ENCODE measurements at places on chromosomes 16 and 17.
A peak's percentile ranks its signal among the peaks of the same experiment; 100 is the strongest.

DNA sequence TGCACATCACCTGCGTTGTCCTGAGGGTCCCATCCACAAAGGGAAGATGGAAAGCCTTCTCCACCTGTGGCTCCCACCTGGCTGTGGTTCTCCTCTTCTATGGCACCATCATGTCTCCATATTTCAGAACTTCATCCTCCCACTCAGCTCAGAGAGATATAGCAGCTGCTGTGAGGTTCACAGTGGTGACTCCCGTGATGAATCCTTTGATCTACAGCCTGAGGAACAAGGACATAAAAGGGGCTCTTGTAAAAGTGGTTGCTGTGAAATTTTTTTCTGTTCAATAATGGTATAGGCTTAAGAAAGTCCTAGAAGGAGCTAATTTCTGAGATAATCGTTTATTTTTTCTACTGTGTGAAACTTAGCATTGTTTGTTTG is 18.7 kb downstream of the ZNF200 start:
- no peak for DNase-seq

- no peak for DNase-seq
These were observed at the start of gene RPUSD1 for GRCh38 chr16:787978-788398. TSS of gene RPUSD1 (minus strand) at chr16:788381. CDS start at chr16:787737, 644 bp downstream.

DNA sequence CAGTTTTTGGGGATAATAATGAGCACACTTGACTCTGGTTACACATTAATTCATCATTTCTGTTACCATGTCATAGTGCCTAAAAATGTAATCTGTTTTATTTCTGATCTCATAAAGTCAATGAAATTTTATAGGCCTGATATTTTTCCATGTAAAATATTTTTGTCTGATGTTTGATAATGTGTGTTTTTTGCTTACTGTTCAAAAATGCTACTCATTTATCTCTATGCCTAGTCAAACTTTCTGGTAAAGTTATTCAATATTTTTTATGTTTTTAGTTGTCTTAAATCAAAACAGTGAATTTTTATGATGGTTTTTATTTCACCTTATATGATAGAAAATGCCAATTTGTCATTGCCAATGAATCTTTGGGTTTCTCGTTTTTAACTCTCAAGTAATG is 147.0 kb downstream of the AHSP start:
- no peak for DNase-seq

DNA sequence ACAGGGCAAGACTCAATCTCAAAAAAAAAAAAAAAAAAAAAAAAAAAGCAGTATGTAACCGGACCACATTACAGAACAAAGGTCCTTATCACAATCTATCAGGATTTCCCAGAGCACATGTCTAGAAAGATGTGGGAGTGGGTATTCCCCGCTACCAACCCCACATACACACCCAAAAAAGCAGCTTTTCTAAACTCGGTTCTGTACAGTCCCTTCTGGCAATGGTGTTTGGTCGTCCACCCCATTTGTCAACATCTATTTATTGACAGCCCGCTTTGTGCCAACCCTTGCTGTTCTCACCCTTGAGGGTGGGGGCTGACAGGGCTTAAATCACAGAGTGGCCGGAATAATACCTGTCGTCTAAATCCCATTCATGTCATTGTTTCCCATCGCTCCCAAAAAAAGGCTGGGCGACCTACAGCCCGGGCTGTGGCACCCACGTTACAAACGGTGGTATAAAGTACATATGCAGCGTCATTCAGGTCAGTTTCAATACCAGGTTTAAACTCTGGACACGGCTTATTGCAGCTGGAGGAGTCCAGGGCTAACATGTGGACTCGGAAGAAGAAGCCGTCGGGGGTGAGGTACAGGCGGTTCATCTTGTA is 3.6 kb downstream of the C17orf58 start:
- no peak for DNase-seq

DNA sequence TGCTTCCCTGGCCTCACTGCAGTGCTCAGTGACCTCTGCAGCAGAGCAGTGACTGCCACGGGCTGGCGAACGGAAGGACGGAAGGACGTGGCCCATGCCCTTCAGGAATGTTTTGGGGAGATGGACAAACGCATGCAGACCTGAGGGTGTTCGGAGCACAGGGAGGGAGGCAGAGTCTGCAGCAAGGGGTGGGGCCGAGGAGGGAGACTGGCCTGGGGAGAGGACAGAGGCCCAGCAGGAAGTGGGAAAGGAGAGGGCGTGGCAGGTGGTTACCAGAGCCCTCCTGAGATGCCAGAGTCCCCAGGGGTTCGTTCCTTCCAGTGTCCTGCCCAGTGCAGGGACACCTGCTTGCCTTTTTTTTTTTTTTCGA is 21.9 kb downstream of the ADORA2B start:
- no peak for DNase-seq

GRCh38 chr17:13437966-13438779 is 163.6 kb downstream of the HS3ST3A1 start:
- DNase-seq = peak; percentile 15

- no peak for DNase-seq
These were observed 731 bp upstream of the EXOC7 start for GRCh38 chr17:76104140-76104895.

DNA sequence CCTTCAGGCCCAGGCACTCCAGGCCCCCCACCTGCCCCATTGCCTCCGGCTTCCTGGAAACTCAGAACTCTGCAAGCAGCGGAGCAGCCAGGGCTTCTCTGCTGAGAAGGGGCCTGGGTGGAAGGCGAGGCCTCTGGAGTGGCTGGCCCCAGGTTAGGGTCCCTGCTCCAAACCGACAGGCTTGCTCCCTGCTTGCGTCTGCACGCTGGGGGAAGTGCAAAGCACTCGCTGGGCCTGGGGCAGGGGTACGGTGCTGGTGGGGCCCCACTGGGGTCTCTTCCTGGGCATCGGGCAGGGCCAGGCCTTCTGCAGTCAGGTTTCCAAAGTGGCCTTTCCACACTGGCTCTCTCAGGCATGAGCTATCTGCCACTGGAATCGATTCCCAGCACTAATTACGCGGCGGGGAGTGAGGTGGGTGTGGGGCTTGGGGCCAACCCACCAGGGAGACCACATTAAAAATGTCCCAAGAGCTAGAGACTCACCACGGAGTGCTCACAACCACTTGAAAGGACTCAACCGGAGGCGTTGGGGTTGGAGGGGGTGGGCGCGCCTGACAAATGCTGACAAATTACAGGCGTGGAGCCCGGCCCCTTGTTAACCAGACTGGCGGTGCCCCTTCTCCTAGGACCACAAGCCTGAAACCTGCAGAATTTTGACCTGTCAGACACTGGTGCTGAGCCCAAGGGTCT is 17.9 kb downstream of the FAM83G start:
- DNase-seq = no peak

- no peak for DNase-seq
These were observed 85.7 kb downstream of the NCOR1 start for GRCh38 chr17:16129441-16130205.

Data from epithelial cell of proximal tubule (primary cell).